ENCODE measurements at places on chromosomes 5 and 9.

GRCh38 chr9:121901616-121902015 lies 191.5 kb downstream of the TTLL11 start:
- DNase-seq = no peak

- DNase-seq = no peak
These were observed 7.9 kb upstream of the OXCT1 start for GRCh38 chr5:41878173-41878572.

DNA sequence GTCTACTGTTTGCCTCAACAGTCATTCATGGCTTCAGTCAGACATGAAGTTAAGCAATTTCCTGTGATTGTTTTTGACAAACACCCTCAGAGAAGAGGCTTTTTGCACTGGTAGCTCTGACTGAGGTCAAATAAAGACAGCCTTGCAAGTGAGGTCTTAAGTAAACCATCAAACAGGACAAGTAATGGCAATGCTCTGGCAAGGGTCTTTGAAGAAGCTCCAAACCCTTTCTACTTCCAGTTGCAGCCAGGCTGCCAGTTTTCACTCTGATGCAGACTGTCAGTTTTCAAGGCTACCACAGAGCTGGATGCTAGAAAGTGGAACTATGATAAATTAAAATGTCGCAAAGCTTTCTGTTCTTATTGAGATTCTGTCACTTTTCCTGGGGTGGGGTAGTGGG lies 421.5 kb upstream of the PTGER4 start:
- no peak for DNase-seq

DNA sequence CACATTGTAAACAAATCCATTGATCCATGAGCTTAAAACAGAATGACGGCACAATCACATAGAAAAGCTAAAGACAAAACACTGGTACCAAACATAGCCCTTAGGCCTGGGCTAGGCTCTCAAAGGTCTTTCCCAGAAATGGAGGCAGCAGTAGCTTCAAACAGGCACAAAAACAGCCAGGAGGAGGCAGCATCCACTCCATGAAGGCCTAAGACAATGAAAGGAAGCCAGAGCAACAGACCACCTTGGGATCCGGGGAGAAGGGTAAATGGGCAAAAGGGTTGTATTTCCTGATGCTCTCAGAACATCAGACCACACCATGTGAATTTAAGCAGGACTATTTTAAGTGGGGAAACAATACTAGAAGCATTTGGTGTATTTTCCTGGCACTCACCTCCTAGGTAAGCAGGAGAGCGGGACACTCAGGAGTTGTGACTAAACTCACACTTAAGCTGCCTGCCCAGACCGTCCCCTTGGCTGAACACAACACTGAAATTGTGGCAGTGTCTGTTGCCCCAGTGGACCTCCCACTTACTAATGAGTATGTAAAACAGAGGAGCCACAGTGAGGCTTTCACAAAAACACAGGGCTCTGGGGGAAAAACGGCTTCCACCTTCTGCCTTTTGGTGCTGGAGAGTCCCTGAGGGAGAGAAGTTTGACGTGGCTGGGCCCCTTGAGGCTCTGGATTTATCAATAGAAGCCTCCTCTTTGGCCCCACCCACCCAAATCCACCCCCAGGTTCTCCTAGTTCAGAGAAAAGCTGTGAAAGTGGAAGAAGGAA lies 11.9 kb downstream of the GNPDA1 start:
- peak; percentile 25 for DNase-seq

- DNase-seq = peak; percentile 25
These were observed 130.8 kb downstream of the ARHGAP26 start for GRCh38 chr5:142900927-142901326.

- no peak for DNase-seq
These were observed 24.7 kb upstream of the CNOT6 start for GRCh38 chr5:180469586-180469865.

DNA sequence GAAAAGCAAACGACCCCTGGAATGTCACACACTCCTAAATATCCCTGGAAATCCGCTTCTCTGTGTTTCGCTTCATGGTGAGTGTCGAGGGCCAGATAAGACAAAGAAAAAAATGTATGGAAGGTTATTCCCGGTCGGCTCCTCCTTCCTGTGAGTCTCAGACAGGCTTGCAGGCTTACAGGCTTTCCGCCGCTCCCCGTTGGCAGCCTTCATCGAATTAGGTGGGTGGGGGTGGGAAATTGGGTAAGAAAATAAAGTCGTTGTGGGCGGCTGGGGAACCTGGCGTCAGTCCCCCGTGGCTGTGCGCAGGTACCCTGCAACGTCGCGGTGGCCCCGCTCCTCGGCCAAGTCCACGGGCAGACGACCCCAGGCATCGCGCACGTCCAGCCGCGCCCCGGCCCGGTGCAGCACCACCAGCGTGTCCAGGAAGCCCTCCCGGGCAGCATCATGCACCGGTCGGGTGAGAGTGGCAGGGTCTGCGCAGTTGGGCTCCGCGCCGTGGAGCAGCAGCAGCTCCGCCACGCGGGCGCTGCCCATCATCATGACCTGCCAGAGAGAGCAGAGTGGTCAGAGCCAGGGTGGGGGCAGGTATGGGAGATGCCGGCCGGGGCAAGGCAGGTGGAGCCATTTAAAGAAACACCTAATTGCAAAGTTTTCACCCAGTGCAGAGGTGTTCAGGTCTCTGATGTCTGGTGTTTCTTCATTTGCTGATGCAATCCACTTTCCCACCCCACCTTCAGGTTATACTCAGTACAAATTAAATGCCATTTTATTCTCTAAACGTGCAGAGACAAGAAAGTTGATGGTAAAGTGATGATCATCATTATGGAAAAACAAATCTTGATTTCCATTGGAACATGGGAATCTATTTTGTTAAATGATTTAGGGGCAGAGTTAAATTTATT lies 3.2 kb downstream of the CDKN2B start:
- no peak for DNase-seq

DNA sequence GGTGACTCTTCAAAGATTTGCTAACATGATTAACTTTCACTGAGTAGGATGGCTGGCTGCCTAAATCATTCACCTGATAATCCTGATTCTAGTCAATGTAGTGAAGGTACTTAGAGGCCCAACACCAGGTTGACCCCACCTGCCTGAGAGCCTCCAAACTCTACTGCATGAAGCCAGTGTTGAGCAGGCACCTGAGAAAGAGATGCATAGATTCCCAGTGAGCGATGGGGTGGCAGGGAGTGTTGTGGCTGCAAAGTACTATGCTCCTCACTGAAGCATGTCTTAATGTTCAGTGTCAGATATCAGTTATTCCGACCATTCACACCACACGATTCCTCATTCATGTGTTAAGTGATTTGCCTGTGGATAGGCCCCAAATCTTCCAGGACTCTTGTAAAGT lies 804.4 kb downstream of the TLE4 start:
- DNase-seq = no peak

DNA sequence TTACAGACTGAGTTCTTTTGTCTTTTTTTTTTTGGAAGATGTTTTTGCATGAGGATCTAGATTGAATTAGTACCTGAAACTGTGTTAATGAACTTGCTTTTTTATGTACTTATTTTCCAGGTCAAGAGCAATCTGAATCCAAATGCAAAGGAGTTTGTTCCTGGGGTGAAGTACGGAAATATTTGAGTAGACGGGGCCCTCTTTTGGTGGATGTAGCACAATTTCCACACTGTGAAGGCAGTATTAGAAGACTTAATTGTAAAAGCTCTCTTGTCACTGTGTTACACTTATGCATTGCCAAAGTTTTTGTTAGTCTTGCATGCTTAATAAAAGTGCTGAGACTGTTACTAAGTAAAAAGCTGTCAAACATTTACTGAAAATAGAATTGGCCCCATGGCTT lies 14.5 kb downstream of the SLC23A1 start:
- DNase-seq = no peak

- peak; percentile 57 for DNase-seq
These were observed 98.9 kb downstream of the CFAP95 start for GRCh38 chr9:69919461-69920061.

DNA sequence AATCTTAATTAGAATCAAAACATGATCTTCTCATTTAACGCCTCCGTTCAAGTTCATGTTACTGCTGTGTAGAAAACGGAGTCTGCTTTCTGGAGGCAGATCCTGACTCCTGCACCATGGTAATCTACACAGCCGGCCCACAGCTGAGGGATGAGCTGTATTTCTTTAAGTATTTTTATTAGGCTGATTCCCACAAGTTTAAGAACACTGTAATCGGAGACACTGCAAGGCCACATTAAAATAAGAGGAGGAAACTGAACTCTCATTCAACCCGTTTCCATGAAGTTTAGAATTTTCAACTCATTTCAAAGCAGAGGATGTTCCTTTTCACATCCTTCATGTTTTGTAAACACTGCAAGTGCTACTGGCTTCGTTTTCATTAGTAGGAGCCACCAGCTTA lies 372.2 kb downstream of the NFIB start:
- DNase-seq = no peak

GRCh38 chr5:21831145-21831787 lies 1021.9 kb downstream of the CDH12 start:
- DNase-seq = no peak

GRCh38 chr9:69905851-69906250 lies 85.2 kb downstream of the CFAP95 start:
- no peak for DNase-seq

DNA sequence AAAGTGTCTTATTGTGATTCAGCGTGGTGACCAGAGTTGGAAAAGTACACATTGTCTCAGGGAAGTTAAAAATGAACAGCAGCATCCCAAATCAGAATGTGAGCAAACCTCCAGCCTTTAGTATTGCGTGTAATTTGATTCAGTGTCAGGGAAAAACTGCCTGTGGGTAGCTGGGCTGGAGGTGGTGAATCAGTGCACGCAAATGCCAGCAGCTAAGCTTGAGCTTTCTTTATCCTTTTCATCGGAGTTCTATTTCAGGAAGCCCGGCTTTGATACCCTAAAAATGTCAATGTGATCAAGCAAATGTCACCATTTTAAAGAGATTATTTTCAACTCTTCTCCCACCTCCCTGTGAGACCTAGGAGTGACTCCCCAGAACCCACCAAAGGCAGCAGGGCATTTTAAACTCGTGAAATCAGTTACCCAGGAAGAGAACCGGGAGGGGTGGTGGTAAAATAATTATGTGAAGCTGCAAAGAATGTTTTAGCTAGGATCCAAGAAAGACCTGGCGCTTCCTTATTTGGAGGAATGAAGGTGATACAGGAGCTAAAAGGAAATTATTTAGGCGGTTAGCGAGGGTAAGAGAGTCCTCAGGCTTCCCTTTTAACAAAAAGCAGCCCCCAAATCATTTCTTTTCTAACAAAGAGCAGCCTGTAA lies 25.7 kb upstream of the C5orf47 start:
- peak; percentile 28 for DNase-seq

GRCh38 chr9:35690614-35691333 lies 1.0 kb upstream of the TPM2 start:
- peak; percentile 26 for DNase-seq

DNA sequence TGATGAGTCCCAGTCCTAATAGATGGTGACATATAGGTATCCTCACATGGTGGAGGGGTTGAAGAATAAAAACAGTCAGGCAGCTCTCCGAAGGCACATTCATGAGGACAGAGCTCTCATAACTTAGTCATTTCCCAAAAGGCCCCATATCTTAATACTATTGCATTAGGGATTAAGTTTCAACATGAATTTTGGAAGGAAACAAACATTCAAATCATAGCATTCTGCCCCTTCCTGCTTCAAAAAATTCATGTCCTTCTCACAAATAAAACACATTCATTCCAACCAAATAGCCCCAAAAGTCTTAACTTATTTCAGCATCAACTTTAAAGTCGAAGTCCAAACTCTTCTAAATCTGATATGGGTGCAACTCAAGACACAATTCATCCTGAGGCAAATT lies 277.2 kb upstream of the NR4A3 start:
- DNase-seq = no peak

- no peak for DNase-seq
These were observed 82.3 kb upstream of the SIMC1 start for GRCh38 chr5:176155922-176156359.

DNA sequence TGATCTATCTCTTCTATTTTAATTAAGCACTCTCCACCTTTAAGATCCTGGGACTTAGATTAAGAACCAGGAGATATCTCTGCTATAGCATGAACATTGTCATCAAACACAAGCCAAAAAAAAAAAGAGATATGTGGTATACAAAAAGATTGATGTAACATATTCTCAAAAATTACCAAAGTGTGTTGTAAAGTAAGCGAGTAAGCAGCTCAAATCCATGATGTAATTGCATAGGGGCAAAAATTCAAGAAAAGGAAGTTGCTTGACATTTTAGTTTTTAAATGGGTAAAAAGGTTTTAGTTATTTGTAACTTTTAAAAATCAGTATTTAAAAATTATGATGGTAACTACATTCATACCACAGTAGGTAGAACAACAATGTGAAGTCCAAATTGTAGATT lies 40.7 kb downstream of the CNTRL start:
- DNase-seq = no peak

- DNase-seq = peak; percentile 9
These were observed 72.4 kb upstream of the MPDZ start for GRCh38 chr9:13351778-13352386.

- DNase-seq = no peak
These were observed 25.0 kb downstream of the MAST4 start for GRCh38 chr5:66621146-66621545.

- DNase-seq = peak; percentile 39
These were observed 25.0 kb upstream of the C5orf47 start for GRCh38 chr5:173963867-173964441.

DNA sequence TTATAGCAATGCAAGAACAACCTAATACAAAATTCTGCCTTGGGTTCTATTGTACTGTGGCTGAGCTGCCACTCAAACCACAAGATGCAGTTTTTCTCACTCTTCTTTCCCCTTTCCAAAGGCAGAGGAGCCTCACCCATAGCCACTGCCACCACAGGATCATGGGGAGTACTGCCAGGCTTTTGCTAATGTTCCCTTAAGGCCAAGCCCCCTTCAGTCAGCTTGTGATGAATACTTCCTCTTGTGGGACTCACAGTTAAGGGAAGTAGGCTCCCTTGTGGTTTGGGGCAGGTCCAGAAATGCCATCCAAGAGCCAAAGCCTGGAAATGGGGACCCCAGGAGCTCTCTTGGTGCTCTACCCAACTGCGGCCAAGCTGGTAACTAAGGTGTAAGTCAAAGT lies 258.7 kb downstream of the SPATA31D1 start:
- DNase-seq = no peak

DNA sequence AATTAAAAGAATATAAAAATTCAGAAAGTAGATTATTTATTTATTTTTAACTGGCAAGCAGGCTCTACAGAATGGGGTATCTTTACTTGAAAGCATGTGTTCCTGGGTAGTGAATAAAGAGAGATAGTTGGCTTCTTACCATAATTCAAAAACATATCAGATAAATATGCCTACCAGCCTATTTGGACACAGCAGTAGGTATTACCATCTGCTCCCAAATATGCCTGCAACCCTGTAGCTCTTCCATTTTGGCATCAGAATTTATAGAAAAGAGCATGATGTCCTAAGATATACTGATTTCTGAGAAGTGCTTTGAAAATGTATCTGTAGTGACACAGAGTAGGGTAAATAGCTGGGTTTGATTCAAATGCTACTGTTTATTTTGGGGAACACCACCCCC lies 1300.5 kb upstream of the DMAC1 start:
- no peak for DNase-seq

- DNase-seq = no peak
These were observed 235.4 kb upstream of the TAS2R1 start for GRCh38 chr5:9865574-9865973.

GRCh38 chr9:77175151-77175550 lies 2.2 kb upstream of the VPS13A start:
- DNase-seq = no peak
